ENCODE measurements at places on chromosomes 13 and 19.
A peak's percentile ranks its signal among the peaks of the same experiment; 100 is the strongest.

DNA sequence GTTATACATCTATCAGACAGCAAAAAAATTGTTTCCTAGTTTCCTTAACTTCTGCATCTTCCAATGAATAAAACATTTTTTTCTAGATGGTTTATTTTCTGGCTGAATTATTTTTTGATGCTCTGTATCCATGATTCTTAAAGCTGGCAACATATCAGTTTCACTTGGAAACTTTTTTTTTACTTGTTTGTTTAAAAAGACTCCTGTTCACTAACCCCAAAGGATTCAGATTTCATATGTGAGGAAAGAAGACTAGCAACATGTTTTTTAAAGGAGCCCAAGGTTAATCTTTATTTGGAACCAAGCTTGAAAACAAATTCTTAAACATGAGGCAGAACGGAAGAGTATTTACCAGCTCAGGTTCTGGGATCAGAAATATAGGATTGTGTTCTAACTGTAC lies 632.3 kb downstream of the SLITRK6 start:
- no peak for DNase-seq

- no peak for DNase-seq
Measured at GRCh38 chr19:38638461-38638860, 9.0 kb upstream of the ACTN4 start.

GRCh38 chr19:33071887-33072286 lies 7.2 kb upstream of the RHPN2 start:
- no peak for DNase-seq

GRCh38 chr19:8081569-8082550 lies 29.3 kb downstream of the CCL25 start:
- DNase-seq: no peak

- DNase-seq: no peak
Measured at GRCh38 chr19:50300814-50301606, 28.2 kb downstream of the KCNC3 start.

- peak; percentile 17 for DNase-seq
Measured at GRCh38 chr13:80339912-80340650, 845 bp downstream of the SPRY2 start.

DNA sequence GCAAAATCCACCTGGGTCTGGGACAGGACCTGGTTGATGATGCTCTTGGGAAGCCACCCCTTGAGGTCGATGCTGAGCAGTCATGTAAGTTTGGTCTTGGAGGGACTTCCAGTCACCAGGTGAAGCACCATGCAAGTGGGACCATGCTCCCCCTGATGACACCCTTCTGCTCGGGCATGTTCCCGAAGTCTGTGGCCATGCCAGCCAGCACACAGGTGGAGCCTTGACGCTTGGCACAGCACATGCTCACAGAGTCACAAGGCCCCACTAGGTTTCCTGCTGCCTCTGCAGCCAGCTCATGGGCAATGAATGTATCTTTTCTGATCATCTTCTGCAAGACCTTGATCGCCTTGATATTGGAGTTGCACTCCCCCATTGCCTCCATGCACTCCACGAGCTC lies 1920.2 kb downstream of the PCDH9 start:
- DNase-seq: no peak

Measured in activated naive CD4-positive, alpha-beta T cell treated with anti-CD3 and anti-CD28 coated beads, Interleukin-2, amount 50 U/mL, for 72 hours (primary cell).